Activated CD4-positive, CD25-positive, alpha-beta regulatory T cell treated with anti-CD3 and anti-CD28 coated beads, Interleukin-2, amount 50 U/mL, for 72 hours (primary cell): ENCODE measurements at places on chromosomes 13 and 19.

DNA sequence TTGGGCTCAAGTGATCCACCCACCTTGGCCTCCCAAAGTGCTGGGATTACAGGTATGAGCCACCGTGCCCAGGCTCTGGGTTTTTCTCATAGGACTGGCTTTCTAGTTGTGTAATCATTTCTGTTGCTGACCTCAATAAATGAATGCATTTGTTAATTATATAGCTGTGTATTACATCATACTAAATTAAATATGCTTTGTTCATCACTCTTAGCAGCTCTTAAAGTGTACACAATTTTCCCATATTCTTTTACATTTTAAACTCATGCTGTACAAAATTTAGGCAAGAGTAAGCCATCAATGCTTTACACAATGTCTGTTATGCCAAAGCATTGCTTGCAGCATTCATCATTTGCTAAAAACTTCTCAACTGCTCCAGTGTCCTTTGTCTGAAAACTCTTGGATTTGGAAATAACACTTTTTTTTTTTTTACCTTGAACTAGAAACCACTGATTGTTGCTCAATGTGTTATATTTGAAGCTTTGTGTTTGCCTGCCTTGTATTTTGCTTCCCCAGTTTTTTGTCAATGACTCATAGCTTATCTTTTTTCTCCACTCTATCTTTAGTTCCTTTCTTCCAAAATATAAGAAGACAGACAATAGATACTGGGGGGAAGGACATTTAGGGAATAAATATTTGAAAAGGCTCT is 31.4 kb downstream of the CCDC122 start:
- DNase-seq, result no peak

DNA sequence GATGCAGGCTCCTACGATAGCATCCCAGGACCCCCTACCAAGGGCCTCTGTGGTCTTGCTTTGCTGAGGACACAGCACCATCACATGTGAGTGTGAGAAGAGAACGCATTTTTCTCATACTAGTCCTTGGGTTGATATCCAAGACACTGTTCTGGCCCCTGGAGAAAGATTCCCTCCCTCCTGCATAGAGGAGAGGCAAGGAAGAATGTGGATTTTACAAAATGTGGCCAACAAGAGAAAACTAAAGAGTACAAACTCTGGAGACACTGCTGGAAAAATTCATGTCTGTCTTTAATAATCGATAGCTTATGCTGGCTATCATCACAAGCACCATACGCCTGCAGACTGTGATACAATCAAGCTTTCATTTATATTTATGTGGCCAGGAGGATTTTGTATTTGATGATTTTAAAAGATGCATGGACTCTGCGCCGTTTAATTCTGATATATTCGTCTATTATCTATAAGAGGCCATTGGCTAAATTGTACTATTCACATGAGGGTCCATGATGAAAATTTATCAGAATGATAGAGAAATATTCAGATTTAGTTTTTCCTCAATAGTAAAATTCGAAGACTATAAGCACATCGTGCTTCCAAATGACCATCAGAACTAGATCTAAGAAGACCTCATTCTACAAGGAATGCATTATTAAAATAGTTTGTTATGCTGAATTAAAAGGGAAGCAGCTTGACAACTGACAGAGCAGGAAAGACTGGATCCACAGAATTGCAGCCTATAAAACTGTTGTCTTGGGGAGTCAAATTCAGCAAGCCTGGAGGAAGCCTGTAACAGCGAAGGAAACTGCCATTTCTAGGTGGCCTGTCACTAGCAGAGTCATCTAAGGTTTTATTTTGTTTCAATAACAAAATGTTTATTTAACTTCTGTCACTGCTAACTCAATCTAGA is 578.7 kb downstream of the DIAPH3 start:
- no peak for DNase-seq

DNA sequence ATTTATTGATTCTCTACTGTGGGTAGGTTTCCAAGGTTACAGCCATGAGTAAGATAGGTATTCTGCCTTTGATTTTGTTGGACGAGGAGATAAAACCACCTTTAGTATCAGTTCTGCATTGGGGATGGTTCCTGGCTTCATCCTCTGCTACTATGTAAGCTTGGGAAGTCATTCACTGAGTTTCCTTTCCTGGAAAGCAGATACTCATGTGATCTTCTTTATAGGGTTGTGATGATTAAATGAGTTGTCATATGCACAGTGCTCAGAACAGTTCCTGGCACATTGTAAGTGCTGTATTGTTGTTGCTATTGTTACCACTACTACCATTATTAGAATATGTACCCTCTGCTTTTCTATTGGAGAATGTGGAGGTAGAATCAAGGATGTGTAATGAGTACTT is 13.1 kb upstream of the WTIP start:
- no peak for DNase-seq

DNA sequence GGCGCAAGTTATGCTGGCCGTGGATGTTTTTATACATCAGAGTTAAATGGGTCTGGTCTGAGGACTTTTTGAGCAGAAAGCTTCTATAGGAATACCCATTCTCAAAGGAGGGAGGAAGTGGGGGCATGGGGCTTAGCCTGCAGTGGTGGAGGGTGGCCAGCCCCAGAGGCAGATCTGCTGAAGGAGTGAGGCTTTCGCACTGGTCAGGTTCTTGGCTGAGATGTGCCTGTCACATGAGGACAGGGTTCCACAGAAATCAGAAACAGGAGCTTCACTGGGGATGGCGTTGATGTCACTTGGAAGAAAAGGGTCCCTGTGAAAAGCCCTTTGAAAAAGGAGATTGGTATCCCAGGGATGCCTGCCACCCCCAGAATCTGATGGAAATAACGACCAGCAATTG is 100.7 kb upstream of the MCF2L start:
- no peak for DNase-seq

GRCh38 chr19:40365613-40366401 is 17.3 kb downstream of the PLD3 start:
- peak; percentile 47 for DNase-seq

DNA sequence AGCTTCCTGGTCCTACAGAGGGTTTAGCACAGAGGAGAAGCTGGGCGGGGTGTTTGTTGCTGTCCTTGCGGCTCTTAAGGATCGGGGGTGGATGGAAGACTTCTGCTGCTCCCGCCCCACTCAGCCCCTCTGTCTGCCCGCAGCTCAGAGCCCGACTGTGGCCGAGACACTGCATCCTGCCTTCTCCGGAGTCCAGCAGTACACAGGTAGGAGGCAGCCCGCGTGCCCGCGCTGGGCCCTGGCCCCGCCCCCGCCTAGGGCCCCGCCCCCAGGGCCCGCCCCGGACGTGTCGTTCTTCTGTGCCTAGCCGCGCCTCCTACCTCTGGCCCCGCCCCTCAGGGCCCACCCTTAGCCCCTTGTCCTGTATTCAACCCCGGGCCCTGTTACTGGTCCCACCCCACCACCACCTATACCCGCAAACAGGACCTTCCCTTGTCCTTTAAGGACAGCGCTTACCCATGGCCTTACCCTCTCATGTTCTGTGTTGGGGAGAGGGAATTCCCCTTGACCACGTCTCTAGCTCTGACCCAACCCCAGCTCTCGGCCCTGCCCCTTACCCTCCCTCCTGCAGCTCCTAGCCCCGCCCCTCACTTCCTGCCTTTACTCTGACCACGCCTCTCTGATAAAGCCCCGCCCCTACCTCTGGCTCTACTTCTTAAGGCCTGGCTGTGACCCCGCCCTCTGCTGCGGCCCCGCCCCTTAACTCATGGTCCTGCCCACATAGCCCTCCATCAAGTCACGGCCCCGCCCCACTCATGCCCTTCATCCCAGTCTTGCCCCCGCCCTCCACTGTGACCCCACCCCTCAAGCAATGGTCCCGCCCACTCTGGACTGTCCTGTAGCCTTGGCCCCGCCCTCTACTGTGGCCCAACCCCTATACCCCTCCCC is 60.5 kb downstream of the CELF5 start:
- DNase-seq, result peak; percentile 75

GRCh38 chr19:41853768-41854167 is 6.3 kb upstream of the RPS19 start:
- DNase-seq, result no peak

GRCh38 chr13:100392709-100393630 is 195.6 kb downstream of the GGACT start:
- DNase-seq, result peak; percentile 35

- DNase-seq, result no peak
Measured at GRCh38 chr13:65917731-65918130, 1312.4 kb downstream of the PCDH9 start.

- no peak for DNase-seq
Measured at GRCh38 chr13:110850840-110851239, 64.0 kb downstream of the ANKRD10 start.

DNA sequence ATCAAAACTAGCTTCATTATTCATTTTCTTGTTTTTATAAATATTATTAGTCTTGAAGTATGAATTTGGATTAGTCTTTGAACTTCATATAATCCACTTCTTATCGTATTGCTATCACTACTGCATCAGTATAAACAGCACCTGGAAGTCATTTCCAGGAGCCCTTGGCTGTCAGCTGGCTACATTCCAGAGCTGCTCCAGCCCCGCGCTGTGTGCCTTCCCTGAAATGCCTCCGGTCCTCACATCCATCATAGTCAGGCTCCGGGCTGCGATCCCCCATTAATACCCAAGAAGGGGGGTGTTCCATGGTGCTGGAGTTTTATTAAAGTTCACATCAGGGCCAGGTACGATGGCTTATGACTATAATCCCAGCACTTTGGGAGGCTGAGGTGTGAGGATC is 124.3 kb upstream of the GJB6 start:
- DNase-seq, result no peak

DNA sequence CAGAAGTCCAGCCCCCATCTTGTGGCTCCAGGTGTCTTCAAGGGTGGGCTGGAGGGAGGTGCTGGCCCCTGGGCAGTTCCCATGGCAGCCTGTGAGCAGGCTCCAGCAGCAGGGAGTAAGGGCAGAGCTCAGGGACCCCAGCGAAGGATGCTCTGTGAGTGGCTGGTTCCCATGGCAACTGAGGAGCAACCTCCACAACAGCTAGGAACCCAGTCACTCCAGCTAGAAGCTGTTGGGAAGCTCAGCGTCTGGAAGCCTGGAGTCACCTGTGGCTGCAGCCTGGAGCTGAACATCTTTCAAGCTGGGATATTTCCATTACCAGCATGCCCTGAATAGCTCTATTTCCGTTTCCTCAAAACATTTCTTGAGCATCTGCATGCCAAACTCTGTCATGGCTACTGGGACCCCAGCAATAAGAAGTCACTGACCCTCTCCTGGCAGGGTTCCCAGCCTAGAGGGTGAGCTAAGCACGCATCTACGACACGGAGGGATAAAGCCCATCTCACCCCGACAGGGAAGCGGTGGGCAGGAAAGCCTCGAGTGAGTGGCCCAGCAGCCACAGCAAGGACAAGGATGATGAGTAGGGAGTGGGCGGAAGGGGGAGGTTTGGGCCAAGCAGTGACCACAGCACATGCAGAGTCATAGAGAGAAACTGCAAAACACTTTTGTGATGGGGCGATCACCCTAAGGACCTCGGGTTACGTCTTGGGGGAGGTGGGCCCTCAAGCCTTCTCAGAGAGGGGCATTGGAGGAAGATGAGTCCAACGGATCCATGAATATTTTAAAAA is 52.6 kb downstream of the ALOX5AP start:
- no peak for DNase-seq

GRCh38 chr13:92838786-92839185 is 387.8 kb upstream of the GPC6 start:
- DNase-seq, result no peak

- DNase-seq, result no peak
Measured at GRCh38 chr13:80604098-80604497, 263.2 kb upstream of the SPRY2 start.

DNA sequence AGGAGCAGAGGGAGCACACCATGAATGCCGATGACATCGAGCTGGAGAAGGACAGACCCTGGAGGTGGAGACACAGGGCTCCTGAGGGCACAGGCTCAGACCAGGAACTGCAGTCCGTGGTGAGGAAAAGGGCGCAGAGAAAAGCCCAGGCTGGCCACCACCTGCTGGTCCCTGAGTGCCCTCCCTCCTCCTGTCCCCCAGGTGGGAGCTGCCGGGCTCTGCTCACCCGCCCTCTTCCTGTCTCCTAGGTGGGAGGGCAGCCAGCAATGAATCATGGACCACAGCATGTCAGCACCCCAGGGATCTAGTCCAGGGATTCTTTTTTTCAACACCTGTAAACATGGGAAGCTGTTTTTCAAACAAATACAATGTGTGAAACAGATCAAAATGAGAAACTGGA is 94.6 kb upstream of the ARHGEF7 start:
- DNase-seq, result no peak
